Stimulated activated CD4-positive, alpha-beta T cell treated with anti-CD3 and anti-CD28 coated beads, Interleukin-15, amount 100 ng/mL, for 1 hour (primary cell): ENCODE measurements at places on chromosomes 6 and 20.

DNA sequence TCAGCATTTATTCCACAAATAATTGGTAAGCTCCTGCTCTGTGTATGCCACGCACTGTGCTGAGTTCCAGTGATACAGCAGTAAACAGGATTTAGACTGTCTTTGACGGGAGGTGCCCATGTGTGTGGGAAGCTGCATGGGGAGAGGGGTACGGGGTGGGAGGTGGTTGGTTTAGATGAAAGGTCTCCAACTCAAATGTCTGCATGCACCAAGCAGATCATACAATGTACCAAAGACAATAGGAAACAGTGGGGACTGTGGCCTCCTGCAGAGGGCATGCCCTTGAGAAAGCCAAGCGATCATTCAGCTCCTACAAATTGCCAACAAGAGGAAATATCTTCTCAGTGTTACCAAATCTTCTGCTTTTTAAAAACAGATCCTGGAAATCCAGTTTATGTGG is 36.1 kb downstream of the SLC22A2 start:
- no peak for DNase-seq

DNA sequence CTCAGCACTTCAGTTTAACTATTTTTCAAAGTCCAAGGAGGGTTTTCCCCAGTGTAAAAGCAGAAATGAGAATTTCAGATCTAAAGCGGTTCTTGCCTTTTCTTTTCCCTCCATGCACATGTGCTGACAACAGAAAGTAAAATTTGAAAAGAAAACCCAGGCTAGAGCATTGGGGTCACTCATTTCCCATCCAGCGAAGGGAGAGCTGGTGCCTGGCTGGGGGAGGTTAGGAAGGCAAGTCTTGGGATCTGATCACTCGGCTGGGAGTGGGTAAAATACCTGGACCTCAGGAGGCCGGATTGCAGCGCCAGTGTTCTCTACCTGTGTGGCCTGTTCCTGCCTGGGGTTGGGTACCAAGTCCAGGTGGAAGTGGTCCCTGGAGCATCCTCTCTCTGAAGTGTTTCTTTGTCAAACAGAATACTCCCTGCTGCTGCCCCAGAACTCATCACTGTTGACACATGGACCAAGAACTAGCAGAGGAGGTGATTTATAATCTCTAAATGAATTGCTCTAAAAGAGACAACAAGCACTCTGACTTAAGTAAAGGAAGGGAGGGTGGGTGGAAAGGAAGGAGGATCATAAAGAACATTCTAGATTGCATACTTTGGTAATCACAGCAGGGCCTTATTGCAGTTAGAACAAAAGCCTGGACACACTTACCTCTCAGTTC is 136.0 kb downstream of the MTHFD1L start:
- DNase-seq = no peak

DNA sequence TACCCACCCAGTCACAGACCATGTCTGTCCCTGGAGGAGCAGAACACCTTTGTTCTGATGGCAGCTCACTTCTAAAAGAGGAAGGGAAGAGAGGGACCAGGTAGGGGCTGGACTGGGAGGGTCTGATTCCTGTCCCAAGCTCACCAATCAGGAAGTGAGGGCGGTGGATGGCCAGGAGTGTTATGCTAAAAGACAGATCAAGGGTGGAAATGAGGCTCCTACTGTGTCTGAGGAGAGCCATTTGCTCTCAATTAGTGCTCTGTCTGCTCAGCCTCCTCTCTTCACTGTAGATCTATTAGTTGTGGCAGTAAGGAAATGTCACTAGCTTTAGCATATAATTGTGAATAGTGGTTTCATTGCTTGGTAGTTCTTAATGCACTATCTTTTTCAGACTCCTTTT is 72.5 kb downstream of the ARMC2 start:
- DNase-seq = no peak

DNA sequence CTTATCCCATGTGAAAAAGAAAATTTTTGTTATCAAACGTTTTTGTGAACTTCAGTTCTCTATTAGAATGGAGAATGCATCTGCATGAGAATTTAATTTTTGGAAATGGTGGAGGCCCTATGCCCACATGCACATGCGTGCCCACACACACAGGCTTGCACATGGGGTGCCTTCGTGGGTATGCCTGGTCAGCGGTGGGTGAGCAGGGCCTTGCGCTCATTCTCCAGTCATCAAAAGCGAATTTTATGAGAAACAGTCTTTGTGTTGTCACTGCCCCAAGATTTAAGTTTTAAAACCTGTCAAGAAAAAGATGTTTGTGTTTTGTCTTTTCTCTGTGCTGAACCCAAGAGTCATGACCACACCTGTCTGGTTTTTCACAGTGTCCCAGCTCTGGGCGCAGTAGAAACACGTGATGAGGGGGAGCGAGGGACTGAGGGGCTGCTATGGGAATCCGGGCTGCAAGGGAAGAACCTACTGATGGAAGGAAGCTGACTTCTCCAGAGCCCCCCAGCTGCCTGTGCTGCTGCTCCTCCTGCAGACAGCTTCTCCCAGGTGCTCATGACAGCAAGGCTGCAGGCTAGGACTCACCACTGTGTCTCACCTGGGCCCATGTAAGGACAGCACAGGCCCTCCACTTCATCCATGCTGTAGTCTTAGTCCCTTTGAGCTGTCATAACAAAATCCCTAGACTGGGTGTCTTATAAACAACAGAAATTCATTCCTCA is 153.6 kb downstream of the SYCP2 start:
- DNase-seq = no peak

DNA sequence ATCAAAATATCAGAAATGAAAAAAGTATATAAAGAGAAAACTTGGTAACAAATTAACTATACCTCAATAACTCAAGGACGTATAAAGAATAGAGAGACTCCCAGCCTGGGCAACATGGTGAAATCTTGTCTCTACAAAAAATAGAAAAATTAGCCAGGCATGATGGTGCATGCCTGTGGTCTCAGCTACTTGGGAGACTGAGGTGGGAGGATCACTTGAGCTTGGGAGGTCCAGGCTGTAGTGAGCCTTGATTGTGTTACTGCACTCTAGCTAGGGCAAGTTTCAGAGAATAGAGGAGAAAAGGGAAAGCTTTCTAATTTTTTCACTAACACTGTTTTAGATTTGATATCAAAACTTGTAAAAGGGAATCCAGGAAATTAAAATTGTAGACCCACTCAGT is 295.9 kb downstream of the GJA1 start:
- no peak for DNase-seq

GRCh38 chr20:46837083-46837482 is 57.6 kb upstream of the EYA2 start:
- DNase-seq = no peak

GRCh38 chr6:68639211-68639610 is 4.1 kb downstream of the ADGRB3 start:
- DNase-seq = no peak

- DNase-seq = no peak
These were observed 4.4 kb upstream of the HLA-DMB start for GRCh38 chr6:32945108-32945760.
